ENCODE measurements at places on chromosomes 11 and 22.

- DNase-seq, result no peak
These were observed 18.6 kb downstream of the MAP6 start for GRCh38 chr11:75650167-75650723.

GRCh38 chr11:31870609-31871309 is 59.6 kb upstream of the PAX6 start:
- peak; percentile 21 for DNase-seq

- no peak for DNase-seq
These were observed 7.1 kb upstream of the OR8K3 start for GRCh38 chr11:56307836-56308235.

- no peak for DNase-seq
These were observed 103.3 kb upstream of the NNMT start for GRCh38 chr11:114192841-114193389.

DNA sequence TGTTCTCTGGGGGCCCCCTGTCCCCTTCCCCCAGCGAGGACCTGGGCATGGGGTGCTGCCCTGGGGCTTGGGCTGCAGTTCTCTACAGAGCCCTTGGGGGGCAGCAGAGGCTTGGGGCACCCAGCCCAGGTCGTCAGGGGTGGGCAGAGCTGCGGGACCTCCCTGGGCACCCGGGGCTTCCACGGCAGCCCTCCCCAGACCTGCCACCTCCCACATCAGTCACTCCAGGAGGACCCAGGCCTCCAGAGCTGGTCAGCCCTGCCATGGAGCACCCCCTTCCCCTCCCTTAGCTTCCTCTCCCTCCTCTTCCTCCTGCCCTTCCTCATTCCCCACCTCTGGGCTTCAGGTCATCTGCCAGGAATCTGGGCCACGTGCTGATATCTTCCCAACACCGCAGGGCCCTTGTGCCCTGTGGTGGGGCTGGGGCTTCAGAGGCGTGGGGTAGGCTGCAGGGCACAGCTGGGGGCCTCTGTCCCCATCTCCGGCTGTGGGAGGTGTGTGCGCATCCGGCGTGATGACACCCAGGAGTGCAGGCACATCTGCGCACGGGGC is 5.8 kb downstream of the TSPAN4 start:
- peak; percentile 76 for DNase-seq

DNA sequence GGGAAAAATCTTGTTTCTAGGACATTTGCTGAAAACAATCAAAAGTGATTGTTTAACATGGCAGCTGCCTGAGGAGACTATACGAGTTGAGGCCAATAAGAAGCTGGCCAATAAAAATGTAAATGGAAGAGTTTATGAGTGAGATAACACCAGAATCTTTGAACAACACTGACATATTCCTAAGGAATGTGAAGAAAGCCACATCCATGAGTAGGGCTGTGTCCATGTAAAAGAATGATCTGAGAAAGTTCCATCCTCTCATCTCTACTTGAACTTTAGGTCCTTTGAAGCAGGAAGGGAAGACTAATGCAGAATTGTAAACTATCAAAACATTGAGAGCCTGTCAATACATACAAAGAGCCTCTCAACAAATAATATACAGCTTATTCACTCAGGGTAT is 6.9 kb upstream of the CHORDC1 start:
- DNase-seq, result no peak

GRCh38 chr11:32071811-32072210 is 19.1 kb upstream of the RCN1 start:
- DNase-seq, result no peak

DNA sequence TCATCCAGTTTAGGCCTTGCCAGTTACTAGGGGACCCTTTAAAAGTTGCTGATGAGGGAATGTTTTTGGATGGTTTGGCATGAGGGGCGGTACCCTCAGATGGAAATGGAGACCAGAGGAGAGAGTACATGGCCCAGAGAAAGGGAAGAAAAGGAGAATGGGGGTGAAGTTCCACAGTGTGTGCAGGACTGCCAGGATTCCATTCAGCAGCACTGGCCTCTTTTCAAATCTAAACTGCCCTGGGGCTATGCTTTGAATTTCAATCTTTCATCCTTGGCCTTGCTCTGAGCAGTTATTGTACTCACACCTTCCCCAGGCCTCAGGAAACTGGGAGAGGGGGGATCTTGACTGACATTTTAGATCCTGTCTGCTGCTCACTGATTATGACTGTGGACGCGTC is 3.0 kb downstream of the SLC3A2 start:
- no peak for DNase-seq

GRCh38 chr22:46864314-46865051 is 102.0 kb downstream of the TBC1D22A start:
- DNase-seq, result no peak

- no peak for DNase-seq
These were observed 11.8 kb downstream of the GTSE1 start for GRCh38 chr22:46308283-46308988.

DNA sequence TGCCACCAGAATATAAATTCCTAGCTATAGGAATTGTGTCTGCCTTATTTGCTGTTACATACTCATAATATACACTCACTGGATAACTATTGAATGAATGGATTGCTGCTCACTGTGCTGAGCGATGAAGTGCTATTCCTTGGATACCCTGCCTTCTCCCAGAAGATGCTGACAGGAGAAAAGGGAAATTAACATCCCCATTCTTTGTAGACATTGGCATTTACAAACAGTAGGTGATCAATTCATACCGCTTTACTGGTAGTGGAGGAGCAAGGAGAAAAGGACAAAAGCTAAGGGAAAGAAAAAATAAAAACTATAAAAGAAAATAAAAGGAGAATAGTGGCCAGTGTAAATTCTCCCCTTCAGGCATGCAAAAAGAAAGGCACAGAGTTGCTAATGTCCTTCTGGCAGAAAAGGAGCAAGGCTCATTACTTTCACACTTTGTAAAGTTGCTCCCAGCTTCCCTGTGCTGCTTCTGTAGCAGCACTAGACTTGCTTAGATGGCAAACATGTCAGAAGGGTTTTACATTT is 183.0 kb downstream of the LUZP2 start:
- no peak for DNase-seq

- peak; percentile 57 for DNase-seq
These were observed 27.7 kb downstream of the CD44 start for GRCh38 chr11:35166369-35167360.

GRCh38 chr22:22817468-22818201 is 70.0 kb upstream of the IGLL5 start:
- no peak for DNase-seq

- DNase-seq, result no peak
These were observed 264.6 kb downstream of the NELL1 start for GRCh38 chr11:20933958-20934357.

DNA sequence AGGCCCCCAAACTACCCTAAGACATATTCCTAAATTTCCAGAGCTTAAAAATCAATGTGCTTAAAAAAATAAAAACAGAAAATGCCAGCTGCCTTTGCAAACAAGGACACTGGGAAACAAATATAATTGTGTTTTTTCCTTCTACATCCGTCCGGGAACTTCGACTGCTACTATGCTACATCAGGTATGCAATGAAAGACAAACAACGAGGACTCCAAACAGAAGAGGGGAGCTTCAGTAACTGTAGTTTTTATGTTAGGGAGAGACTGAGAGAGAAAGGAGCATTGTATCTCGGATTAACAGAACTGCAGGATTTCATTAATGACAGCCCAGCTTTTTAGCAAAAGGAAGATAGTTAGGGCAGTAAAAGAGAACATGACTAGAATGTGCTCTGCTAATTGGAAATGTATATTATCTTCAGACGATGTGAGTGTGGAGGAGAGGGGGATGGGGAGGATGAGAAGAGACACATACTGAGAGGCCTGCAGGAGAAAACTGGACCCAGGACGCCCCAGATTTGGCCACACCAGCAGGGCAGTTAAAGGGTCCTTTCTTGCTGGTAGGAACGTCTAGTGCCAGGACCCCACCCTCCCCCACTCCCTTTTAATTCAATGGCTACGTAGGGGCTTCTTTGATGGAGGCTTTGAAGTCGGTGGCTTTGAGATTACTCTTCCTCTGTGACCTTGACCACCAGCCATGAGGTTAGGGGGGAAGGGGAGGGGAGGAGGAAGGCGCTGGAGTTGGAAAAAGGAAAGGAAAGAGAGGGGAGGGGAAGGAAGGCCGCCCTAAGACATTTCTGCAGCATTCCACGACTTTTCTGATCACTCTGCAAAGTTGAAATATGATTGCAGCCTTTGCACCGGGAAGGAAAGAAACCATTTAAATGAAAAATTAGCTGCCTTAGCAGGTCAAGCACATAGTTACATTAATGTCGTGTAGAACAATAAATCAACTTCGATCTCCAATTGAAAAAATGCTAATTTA is 187.1 kb downstream of the BLID start:
- DNase-seq, result no peak

GRCh38 chr11:64055077-64055476 is 19.3 kb downstream of the FLRT1 start:
- no peak for DNase-seq

GRCh38 chr22:35218079-35218478 is 39.2 kb upstream of the HMGXB4 start:
- no peak for DNase-seq

DNA sequence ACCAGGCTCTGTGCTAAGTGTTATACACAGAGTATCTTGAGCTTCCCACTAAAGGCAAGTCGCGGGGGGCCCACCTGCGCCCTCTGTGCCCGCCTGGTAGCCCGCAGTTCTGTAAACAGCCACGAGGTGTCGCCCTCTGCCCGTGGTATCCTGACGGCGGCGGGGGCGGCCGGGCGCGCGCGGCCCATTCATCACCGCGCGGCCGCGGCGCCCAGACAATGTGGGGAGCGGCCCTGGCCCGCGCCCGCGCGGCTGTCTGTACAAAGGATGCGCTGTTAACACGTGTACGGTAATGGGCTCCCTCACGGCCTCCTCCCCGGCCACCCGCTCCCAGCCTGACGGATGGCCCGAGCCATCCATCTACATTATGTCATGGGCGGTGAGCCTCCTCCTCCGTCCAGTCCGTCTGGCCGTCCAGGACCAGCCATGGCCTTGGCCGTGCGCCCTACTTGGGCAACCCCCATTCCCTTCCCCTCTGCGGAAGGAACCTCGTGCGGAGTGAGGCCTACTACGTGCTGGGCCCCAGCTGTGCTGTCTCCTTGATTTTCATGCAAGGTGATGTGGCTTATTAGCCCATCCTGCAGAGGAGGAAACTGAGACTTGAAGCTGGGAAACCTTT is 99.4 kb downstream of the MIAT start:
- DNase-seq, result peak; percentile 36

GRCh38 chr11:67541198-67541597 is 18.0 kb upstream of the CABP2 start:
- no peak for DNase-seq

DNA sequence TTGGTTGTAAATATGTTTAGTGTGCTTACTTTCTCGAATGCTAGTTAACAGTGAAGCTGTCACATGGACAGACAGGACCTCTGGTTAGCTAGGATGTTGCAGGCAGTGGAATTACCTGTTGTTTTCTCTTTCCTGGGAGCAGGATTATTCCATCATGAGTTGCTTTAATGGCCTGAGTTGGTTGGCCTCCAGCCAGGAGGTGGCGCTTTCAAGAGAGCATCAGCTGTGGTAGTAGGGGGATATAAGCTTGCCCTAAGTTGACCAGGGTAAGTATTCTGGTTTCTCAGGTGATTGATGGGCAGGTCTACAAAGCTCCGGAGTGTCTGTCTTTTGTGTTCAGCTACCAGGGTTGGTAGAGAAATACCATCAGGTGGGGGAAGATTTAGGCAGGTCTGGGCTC is 43.5 kb downstream of the NELL1 start:
- no peak for DNase-seq

DNA sequence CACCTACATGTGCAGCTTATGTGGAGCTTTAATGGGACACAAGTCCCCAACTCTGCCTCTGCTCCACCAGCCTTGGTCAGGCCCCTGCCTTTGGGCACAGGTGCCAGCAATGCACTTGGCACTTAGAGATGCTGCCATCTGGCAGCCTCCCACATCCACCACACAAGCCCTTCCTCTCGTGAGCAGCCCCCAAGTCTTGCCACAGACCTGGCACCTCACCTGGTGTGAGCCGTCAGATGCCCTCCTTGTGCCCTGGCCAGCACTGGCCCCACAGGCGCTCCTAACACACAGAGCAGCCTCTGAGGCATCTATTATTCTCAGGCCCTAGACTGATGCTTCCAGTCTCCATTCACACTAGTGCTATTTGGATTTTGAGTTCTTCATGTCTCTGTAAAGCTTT is 24.5 kb upstream of the SERPIND1 start:
- DNase-seq, result no peak

DNA sequence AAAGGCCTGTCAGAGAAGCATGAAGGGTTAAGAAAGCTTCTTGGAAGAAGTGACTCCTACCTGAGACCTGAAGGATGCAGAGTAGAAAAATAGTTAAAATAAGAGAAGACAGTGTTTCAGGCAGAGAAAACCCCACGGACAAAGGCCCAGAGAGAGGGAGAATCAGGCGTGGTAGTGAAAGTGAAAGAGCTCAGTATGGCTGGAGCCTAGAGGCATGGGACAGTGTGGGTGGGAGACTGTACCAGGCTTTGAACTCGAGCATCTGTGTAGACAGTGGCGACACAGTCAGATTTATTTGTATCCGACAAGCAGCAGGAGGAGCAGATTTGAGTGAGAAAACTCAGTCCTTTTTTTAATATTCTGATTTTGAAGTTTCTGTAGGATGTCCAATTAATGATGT is 360.0 kb downstream of the OPCML start:
- DNase-seq, result no peak

DNA sequence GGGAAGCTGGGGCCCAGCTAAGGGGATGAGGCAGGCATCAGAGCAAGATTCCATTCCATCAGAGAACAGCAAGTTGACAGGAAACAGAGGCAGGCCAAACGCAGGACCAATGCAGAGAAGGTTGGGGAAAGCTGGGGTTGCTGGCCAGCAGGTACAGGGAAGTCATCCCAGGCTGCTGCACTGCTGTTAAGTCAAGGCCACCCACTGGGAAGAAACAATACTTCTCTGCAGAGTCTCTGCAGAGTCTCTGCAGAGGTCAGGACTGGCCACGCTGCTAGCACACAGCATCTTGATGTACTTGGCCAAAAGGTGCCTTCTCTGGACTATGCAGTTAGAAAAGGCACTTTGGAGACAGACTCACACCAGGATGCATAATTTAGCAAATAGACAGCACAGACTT is 68.5 kb upstream of the CSNK2A3 start:
- DNase-seq, result no peak

DNA sequence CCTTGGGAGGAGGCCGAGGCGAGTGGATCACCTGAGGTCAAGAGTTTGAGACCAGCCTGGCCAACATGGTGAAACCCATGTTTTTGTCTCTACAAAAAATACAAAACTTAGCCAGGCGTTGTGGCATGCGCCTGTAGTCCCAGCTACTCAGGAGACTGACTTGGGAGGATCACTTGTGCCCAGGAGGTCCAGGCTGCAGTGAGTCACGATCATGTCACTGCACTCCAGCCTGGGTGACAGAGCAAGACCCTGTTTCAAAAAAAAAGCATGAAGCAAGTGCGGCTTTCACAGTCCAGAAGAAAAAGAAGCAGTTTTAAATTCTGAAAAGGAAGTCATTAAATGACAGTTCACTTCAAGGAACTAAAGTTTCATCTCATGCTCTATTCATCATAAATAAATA is 7.1 kb upstream of the LTO1 start:
- DNase-seq, result no peak

DNA sequence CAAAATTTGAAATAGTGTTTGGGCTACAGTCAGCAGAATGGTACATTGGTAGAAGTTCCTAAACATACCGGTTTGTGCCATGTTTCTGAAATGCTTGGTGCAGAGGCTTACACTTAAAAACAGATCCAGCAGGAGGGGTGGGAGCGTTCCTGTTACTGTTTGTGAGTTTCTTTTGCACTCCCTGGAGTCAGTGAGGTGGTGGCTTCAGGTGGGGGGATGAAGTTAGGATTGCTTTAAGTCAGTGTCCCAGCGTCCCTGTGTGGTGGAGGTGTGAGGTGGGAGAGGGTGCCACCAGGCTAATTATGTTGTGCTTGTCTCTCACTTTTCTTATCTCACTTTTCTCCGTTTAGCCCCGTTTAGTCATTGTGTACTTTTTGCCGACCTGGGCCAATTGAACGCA is 9.7 kb downstream of the TNRC6B start:
- DNase-seq, result no peak
